ENCODE measurements at places on chromosomes 11 and 22.

- DNase-seq: no peak
Measured at GRCh38 chr11:1055990-1056771, 18.5 kb upstream of the MUC2 start.

DNA sequence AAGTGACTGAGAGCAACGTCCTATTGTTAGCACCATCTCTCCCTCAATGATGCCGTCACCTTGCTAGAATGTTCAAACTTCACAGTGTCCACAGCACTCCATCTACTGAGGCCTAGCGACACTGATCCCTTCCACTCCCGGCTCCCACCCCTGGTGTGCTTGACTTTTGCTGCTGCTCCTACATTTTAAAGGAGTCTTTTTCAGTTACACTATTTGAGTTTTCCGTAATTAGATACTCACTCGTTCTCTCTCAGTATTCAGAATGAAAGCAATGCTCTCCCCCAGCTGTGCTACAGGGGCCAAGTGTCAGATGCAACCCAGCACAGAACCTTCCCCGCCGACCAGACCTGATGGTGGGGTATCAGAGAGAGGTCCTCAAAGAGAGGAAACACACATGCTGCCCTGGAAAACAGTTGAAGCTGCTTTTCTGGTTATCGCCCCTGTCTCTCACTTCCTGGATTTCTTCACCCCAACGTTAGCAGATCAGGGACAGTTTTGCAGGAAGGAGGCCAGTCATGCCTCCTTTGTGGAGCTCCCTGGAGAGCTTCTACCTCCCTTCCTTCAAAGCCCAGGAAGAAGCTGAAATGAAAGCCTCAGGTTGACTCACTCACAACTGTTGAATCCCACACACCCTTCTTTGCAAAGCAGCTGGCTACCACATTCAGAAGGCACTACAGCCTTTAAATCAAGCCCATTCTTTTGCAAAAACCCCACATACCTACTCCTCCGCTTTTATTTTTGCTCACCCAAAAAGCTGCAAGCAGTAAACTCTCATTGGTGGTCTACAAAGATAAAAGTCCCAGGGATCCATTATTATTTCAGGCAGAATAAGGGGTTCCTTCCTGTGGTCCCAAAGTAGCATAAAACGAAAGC lies 23.5 kb downstream of the LARGE1 start:
- no peak for DNase-seq

DNA sequence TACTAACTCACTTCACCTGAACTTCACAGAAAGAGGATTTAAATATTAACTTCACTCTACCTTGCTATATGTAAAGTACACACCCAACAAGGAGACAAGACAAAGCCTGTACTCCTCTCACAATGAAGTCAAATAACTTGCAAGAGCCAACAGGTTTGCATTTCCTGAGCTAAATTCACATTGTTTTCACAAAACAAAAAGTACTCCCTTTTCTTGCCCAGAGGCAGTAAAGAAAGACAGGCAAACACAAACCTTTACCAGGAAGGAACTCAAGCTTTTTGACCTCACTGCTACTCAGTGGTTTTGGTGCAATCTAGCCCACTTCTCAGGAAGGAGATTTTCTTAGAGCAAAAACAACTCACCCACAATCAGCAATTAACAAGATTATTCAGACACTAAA lies 15.7 kb downstream of the USP28 start:
- no peak for DNase-seq

DNA sequence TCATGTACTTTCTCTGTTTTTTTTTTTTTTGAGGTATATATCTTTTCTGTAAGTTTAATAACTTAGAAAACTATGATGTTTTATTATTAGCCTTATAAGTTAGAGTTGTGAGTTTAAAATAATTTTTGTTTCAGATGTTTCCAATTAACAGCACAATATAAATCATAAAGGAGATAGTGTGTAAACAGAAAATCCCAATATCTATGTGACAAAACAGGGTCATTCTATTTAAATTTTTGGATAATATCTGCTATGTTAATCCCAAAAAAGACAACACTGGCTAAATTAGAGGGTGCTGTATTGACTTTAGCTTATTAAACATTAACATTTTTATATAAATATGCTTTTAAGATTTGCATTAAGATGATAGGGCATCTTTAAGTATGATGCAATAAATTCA lies 318.1 kb upstream of the CTSC start:
- no peak for DNase-seq

GRCh38 chr22:37923927-37924326 lies 17.8 kb downstream of the MICALL1 start:
- DNase-seq: no peak

DNA sequence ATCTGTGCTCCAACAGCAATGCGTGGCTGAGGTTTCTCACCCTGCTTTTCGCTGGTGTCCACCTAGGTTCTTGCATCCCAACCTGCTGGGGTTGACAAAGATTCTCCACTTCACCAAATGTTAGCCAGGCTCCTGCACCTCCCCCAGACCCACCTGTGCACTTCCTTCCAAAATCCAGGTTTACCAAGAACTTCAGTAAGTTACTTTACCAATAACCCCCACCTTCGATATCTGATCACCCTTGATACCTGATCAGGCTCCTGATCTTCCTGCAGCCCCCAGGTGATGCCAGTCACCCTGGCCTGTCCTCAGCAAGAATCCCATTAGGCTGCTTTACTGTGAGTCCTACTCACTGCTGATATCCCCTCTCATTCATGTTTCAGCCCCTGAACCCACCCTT lies 1203.4 kb downstream of the TBC1D22A start:
- no peak for DNase-seq

DNA sequence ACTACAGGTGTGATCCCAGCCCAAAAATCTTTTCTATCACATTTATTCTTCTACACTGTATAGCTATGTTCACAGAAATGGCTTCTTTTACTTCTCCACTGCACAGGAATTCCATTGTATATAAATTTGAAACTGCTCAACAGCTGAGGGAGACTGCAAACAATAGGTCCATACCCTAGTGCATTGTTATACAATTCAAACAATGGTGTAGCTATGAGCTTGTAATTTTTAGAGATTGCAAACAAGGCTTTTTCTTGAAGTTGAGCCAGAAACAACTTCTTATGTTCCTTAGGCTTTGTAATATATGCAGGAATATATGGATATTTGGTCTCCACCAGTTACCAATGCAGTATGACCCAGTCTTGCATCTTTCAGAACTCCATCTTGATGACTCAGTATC lies 19.5 kb upstream of the SIK3 start:
- DNase-seq: no peak

DNA sequence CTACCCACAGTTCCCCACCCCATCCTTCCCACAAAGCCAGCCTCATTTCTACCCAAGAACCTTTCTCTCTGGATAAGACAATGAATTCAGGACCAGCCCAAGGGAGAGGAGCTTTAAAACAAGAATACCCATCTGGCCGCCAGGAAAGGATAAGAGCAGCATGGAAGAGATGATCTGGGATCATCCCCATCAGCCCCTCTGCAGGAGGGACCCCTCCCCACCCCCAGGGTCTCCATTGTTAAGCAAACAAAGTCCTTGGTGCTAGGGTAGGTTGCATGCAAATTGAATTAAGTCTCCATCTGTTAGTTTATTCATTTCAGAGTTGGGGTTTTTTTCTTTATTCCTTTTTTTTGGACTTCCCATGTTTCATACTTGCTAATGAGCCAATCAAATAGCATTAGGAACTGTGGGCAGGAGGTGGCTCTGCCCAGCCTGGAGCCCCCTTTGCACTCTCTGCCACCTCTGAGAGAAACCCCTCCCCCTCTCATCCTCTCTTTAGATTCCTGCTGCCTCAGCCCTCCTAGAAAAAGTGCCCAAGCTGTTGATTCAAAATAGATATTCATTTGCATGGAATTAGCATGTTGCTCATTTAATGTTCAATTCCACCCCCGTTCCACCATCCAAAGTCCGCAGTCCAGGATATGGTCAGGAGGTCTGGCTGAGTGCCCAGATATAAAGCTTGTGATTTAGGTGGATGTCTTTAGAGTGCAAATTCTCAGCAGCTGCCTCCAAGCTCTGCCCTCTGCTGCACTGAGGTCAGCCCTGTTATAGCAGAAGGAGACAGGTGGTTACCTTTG lies 138.5 kb upstream of the NCAM1 start:
- DNase-seq: no peak

DNA sequence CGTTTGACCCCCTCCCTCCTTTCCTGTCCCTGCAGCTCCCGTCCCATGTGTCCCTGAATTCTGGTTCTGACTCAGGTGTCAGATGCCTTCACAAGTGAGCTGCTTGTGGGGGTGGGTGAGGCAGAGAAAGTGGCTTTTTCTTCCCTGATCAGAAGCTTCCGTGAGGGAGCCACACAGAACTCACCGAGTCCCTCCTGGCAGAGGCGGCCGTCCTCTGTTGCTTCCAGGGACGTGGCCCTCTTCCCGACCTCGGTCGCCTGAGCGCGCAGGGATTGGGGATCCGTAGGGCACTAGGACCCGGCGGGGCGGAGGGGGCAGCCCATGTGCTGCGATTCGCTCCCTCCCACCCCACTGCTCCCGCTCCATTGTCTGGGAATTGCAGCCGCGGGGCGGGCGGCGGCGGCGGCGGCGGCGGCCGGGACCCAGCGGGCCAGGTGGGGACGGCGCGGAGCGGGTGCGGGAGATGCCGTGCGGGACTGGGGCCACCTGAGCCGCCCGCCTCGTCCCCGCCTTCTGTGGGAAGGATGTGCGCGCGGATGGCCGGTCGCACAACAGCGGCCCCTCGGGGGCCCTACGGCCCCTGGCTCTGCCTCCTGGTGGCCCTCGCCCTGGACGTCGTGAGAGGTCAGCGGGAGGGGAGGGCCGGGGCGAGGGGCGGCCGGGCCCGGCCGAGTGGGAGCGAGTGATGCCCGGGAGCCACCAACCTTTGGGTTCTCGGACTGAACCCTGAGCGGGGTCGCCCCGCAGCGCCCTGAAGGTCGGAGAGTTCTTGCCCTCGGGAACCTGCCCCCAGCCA lies at the start of gene TMEM132A:
TSS of gene TMEM132A (plus strand) at position 351 of the 796 bp plus-strand sequence. CDS start at position 525, 174 bp downstream.
- DNase-seq: no peak

DNA sequence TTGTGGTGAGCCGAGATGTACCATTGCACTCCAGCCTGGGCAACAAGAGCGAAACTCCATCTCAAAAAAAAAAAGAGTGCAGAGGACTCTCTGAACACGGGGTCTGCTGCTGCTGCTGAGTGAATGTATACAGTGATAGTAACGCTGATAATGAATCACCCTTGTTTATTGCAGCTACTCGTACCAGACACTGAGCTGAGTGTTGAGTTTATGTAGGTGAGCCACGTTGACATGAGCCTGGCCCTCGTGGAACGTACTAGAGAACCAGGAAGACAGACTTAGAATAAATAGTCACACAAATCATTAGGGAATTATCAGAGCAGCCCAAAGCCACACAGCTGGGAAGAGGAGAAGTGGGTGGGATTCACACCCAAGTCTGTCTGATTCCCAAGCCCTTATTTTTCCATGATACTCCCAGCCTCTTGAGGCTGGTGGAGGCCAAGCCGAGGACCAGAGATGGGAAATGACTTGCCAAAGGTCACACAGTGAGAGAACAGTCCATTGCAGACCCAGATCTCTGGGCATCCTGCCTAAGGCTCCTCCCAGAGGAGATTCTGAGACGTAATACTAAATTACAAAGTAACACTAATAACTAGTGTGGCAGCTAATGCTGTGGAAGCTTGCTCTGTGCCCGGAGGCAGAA lies 34.8 kb downstream of the MB start:
- DNase-seq: no peak

DNA sequence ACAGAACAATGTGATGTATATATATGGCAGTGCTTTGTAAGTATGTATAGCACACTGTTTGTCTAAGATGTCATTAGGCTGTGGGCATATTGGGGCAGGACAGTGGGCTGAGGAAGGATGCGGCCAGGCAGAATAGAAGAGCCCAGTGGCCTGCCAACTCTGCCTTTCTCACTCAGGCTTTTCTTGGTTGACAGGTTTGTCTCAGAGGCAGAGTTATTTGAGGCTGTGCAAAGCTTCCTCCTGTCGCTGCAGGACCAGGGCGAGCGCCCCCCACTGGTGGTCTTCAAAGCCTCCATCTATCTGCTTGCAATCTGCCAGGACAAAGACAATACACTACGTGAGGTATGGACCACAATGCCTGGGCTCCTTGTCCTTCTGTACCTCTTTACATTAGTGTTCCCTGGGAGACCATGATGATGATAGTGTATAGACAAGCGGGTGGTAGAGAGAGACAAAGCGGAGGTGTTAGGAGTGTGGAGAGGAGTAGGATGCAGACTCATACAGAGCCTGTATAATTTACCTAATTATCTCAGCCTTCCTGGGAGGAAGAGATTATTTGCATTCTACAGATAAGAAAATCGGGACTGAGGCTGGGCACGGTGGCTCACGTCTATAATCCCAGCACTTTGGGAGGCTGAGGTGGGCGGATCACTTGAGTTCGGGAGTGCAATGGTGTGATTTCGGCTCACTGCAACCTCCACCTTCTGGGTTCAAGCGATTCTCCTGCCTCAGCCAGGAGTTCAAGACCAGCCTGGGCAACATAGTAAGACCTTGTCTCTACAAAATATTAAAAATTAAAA lies 37.3 kb upstream of the CCDC134 start:
- no peak for DNase-seq

- DNase-seq: no peak
Measured at GRCh38 chr11:22730319-22730718, 63.9 kb downstream of the GAS2 start.

GRCh38 chr22:46030231-46030880 lies 53.4 kb upstream of the WNT7B start:
- DNase-seq: no peak

DNA sequence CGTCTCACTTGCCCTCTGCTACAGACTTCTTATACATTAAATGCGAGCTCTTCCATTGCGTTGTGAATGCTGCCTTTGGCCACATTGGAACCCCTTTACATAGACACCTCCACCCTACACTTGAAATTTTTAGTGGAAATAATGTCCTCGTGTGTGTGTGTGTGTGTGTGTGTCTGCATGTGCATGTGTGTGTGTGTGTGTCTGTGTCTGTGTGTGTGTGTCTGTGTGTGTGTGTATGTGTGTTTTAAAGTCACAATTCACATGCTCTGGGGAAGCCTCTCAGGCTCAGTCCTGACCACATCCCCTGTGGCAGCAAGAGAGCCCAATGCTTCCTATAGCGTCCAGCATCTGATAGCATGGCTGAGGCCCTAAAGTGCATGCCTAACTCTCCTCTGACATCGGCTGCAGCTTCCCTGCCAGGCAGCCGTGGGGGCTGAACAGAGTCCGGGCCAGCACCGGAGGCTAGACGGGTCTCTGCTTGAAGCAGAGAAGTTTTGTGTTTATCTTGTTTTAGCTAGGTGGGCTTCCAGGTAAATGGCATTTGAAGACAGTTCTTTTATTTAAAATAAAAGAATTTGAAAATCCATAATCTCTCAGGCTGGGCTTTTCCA lies 64.5 kb upstream of the EMID1 start:
- DNase-seq: no peak

- DNase-seq: no peak
Measured at GRCh38 chr22:40215266-40215665, 37.5 kb downstream of the TNRC6B start.

GRCh38 chr22:10727393-10727792 lies 4800.6 kb upstream of the OR11H1 start:
- DNase-seq: no peak

GRCh38 chr11:34284811-34285481 lies 72.9 kb downstream of the ABTB2 start:
- no peak for DNase-seq

DNA sequence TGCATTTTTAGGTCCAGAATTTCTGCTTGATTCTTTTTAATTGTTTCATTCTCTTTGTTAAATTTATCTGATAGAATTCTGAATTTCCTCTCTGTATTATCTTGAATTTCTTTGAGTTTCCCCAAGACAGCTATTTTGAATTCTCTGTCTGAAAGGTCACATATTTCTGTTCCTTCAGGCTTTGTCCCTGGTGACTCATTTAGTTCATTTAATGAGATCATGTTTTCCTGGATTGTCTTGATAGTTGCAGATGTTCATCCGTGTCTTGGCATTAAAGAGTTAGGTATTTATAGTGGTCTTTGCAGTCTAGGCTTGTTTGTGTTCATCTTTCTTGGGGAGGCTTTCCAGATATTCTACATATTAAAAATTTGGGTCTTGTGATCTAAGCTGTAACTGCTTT lies 694.8 kb upstream of the CCDC179 start:
- no peak for DNase-seq
